Activated T-helper 1 cell treated with anti-CD3 and anti-CD28 coated beads, Interleukin-2, amount 50 U/mL, for 16 hours (primary cell): ENCODE measurements at places on chromosomes 5 and 9.

GRCh38 chr5:41751867-41752266, 118.4 kb downstream of the OXCT1 start:
- DNase-seq: no peak

DNA sequence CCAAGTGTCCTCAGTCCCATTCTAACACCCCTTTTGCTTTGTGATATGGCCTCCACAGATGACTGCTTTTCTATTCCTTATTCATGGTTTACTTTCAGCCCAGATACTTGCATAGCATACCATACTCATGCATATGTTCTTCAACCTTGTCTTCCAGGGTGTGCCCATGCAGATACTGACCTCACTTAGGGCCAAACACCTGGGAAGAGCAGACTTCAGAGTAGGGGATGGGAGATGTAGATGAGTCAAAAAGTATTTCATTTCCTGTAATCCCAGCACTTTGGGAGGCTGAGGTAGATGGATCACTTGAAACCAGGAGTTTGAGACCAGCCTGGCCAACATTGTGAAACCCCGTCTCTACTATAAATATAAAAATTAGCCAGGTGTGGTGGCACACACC, 58.3 kb downstream of the NRG2 start:
- DNase-seq: no peak

DNA sequence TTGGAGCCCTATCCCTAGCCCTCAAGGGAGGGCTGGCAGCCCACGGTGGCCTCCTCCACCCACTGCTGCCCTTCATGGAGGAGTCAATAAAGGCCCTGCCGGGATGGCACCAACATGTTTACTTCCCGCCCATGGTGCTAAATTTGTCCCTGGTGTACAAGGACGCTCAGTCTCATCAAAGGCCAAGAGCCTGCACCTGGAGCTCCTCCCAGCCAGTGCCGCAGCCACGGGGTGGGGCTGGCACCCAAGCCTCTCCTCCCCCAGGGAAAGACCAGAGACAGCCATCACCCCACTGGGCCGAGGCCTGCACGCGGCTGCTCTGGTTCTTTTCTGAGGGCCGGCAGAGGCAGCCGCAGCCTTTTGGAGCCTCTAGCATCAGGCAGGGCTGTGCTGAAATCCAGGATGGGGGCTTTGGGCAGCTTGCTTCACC, 34.8 kb upstream of the RXRA start:
- no peak for DNase-seq

- DNase-seq: peak; percentile 74
Observed at GRCh38 chr9:127937388-127938297, at the start of gene DPM2. TSS of gene DPM2 (minus strand) at chr9:127937854. CDS start at chr9:127937820, 34 bp downstream.

DNA sequence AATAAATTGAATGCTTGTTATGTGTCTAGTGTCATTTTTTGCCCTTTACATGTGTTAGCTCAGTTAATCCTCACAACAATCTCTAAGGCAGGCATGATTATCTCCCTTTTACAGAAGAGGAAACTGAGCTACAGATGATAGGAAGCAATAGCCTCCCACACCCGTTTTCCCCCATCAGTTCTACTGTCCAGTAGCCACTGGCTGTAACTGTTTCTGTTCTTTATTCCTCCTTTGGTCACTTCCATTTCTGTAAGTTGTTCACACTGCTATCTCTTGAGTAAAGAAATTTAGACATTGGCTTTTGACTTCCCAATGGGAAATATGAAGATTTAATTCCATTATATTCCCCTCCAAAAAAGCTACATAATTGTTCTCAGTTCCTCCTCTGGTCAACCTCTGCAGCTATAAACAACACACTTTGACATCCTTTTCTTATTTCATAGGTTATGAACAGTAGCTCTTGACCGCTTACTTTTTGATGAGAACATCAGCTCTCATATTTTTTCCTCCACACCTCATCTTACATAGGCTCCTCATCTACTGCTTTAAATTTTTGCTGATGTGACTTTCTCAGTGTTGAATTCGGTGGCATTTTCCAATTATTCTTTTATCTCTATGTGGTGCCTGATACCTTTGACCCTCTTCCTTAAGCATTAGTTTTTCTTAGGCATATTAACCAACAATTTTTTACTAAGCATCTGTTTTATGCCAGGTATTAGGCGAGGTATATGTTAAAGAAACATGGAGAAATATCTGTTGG, 21.4 kb downstream of the SPZ1 start:
- DNase-seq: no peak

DNA sequence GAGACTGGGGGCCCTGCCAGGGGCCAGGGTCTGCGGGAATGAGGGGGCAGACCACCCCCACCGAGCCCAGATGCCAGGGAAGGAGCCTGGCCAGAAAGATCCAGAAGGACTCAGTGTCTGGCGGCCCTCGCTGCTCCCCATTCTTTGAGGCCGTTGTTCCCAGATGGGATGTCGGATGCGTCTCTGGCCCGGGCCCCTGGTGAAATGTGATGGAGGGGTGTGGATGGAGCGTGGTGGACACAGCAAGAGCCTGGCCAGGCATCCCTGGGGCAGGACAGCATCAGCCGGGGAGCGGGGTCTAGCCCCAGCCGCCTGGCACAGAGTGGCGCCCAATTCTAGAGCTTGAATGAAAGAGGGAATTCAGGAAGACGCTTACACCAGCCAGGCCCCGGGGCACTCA, 46.2 kb upstream of the NKD2 start:
- DNase-seq: no peak

DNA sequence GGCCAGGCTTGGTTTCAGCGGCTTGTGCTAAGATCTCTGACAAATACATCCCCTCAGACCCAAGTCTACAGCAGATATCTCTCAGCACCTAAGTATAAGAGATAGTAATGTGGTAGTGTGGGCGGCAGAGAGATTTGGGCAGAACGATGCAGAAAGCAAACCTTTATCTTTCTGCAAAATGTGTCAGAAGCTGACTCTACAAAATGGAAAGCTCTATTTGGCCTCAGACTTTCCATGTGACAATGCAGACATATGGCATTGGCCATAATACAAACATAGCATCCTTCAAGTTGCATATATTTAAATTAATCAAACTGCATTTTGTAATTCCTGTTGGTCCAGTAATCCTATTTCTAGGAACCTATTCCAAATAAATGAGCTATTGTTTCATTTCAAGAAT, 102.5 kb upstream of the RAI14 start:
- no peak for DNase-seq

- no peak for DNase-seq
Observed at GRCh38 chr9:130522233-130522808, 57.1 kb upstream of the FUBP3 start.
